A172 (cell line): ENCODE measurements at places on chromosomes 12 and 14.

DNA sequence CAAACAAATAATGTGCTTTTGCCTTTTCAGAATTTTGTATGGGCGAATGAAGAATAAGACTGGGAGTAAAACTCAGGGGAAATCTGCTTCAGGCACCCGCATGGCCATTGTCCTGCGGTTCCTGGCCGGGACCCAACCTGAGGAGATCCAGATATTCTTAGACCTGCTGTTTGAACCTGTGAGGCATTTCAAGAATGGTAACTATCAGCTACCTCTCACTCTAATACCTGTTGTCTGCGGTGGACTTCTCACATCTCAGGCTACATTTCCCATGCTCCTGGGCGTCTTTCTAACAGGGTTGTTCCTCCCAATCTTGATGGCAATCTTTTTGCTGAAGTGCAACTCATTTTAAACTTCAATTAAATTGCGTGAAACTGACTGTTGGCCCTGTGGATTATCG is 47.1 kb downstream of the UTP20 start:
- DNase-seq, result no peak

GRCh38 chr14:27243365-27243764 is 645.5 kb upstream of the NOVA1 start:
- DNase-seq, result no peak

DNA sequence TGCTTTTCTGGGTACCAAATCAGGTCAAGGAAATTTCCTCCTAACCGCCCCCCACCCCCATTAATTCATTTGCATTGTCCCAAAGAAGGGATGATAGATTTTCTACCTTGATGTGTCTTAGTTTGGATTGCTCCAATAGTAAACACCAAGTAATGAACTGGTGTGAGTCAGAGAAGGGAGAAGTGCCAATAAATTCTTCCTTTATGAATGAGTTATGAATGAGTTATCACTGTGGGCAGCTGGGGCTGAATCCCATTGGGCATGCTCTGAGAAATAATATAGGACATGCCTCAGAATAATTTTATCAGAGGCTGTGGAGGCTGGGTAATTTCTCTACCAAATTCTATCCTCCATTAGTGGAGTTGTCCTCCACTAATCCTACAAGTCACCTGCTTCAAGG is 277.9 kb upstream of the FLRT2 start:
- DNase-seq, result peak; percentile 21

- DNase-seq, result no peak
Measured at GRCh38 chr12:88419794-88420193, 160.5 kb downstream of the KITLG start.

DNA sequence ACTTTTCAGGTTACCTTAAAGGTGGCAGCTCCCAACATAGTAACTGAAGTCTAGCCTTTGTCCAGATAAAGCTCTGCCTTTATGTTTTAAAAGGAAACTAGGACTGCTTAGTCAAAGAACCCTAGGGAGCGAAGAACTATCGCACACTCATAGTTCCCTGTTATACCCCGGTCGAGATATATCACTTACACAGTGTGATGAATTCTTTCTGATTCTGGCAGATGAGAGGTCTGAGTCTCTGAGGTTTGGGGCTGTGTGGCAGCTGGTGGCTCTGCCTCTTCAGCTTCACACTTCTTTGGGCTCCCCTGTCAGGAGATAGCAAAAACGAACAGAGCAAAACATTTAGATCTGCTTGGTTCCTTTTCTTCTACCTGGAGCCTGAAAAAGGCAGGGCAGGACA is 17.0 kb downstream of the ACIN1 start:
- no peak for DNase-seq

- no peak for DNase-seq
Measured at GRCh38 chr12:119096429-119097202, 82.1 kb upstream of the HSPB8 start.

- peak; percentile 60 for DNase-seq
Measured at GRCh38 chr12:74899031-74899829, 310.4 kb downstream of the KCNC2 start.

DNA sequence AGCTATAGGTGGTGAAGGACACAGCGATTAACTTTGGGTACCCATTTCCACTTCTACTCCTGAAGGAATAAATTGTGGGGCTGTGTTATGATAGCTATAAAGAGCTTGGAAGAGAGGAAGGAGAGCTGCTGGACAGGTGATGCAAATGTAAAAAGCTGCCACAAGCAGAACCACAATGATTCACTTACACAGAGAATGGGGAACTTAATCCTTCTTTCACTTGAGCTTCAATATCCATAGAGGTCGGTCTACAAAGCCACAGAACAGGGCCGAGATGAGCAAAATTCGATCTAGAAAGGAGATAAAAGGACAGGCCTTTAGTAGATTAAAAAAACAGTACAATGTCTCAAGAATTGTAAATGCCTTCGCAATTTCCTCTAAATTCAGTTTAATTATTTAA is 831.1 kb downstream of the LRFN5 start:
- DNase-seq, result no peak

DNA sequence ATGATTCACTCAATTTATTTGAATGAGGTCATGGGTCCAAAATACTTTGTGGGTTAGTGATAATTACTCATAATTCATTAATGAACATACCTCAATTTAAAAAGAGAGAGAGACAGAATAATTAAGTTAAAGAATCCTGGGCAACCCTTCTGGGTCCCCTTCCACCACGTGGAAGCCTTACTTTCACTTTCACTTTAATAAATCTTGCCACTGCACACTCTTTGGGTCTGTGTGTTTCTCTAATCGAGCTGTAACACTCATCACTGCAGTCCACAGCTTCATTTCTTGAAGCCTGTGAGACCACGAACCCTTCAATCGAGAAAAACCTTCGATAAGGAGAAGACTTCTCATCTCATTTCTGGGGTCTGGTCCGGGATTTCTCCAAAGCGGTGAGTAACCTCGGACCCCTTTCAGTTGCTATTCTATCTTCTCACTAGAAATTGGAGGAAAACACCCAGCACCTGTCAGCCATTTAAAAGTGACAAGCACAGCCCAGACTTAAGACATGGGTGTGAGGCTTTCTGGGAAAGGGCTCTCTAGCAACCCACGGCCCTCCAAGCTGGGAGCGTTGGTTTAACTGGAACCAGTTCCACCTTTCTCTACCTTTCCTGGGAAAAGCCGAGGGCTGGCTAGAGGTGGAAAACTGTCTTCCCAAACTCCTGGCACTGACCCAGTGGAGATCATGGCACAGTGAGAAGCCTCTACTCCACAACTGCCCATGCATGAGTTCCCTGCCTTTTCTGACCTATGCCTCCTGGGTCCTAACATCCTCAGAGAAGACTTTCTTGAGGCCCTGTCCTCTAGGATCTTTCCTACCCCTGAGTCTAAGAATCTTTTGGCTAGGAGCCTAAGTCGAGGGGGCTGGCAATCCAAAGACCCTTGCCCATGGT is 148.8 kb upstream of the ATF7IP start:
- DNase-seq, result peak; percentile 22

- DNase-seq, result no peak
Measured at GRCh38 chr14:82328442-82328841, 794.8 kb upstream of the SEL1L start.

- no peak for DNase-seq
Measured at GRCh38 chr12:38154096-38155019, 162.2 kb upstream of the ALG10B start.

GRCh38 chr14:75234173-75235115 is 44.2 kb upstream of the FOS start:
- DNase-seq, result peak; percentile 61

GRCh38 chr14:99271951-99272631 is at the start of gene BCL11B:
TSS of gene BCL11B (minus strand) at chr14:99272197. CDS start at chr14:99271218, 979 bp downstream.
- peak; percentile 72 for DNase-seq

GRCh38 chr12:79939728-79940310 is 4.9 kb upstream of the PPP1R12A start:
- DNase-seq, result no peak

DNA sequence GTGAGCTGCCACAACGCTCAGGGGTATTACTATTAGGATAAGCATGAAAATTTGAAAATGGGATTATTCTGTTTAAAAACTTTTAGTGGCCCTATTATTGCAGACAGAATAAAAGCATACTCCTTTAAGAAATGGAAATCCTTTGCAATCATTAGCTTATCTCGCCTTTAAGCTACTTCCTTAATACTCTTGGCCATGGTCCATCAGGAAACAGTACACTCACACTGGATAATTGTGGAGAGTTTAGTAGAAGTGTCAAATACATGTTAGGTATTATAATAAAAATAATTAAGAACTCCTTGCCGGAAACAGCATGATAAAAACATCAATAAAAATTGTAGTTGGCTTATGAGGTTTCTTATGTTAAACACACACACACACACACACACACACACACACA is 100.4 kb upstream of the PPFIA2 start:
- DNase-seq, result no peak

GRCh38 chr12:83321971-83322370 is 635.3 kb downstream of the TMTC2 start:
- DNase-seq, result no peak

DNA sequence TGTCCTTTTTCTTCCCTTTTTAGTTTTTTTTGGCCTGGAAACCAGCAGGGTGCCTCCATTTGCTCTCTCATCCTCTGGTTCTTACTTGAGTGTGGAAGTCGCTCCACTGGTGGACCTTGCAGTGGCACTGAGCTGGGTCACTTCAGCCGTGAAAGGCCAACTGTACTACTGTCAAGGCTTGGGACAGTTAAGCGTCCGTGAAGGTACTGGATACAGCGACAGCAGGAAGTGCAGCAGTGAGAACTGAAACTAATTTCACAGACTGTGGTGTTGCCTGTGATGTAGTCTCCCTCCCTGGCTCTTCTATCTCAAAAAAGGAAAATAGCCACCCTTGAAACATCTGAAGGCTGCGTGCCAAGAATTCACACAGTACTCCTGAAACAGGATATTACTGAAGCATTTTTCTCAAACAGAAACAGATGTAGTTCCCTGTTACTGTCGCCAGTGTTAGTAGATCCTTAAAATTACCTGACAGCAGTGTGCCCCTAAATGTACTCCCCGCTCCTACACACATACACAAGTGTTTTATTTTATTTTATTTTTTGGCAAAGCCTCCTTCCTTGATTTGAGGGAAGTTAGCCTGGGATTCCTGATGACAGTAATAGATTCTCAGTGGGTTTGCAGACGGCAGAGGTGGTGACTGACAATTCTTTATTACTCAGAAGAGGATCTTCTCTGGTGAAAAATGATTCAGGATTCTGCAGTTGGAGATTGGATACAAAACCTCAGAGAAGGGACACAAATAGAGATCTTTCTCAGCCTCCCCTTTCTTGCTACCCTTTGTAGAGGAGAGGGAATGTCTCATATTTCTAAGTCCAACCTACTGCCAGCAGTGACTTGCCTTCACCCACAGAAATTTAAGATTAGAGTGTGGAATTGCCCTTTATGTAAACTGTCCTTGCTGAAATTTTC is 4.4 kb downstream of the SUSD6 start:
- peak; percentile 39 for DNase-seq

- peak; percentile 91 for DNase-seq
Measured at GRCh38 chr12:109192358-109192757, 76.0 kb downstream of the ACACB start.

- peak; percentile 74 for DNase-seq
Measured at GRCh38 chr12:31922341-31923062, 36.7 kb upstream of the RESF1 start.

DNA sequence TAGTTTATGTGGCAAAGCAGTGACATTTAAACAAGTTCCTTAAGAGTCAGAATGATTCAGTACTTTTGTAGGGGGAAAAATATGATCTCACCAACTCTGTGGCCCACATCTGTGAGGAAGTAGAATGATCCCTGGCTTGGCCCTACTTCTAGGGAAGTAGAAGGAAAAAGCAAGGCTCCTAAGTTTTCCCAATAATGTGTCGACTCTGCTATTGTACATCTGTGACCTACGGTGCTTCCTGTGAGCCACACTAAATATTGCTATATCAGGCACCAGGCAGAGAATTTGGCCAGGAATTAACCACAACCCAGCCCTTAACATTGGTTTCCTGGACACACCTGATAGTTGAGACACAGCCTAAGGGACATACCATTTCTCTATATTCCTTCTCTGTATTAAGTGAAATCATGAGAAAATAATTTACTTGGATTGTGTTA is 9.3 kb upstream of the NID2 start:
- no peak for DNase-seq

DNA sequence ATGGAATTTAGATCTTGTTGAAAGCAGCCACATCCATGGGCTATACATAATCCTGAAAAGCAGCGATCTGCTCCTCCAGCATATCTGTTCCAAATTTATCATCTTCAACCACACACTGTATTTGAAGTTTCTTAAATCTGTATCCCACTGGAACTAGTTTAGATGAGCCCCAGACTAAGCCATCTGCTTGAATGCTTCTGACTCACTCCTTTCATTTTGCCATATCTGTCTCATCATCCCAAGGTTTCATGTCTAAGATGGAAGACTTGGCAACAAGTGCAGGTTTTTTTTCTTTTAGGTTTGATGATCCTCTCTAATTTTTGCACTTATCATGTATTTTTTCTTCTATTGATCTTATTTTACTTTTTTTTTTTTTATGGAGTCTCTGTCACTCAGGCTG is 54.4 kb upstream of the TMEM263 start:
- no peak for DNase-seq
